Posterior vena cava (tissue), 2 donors: ENCODE measurements at places on chromosomes 6 and 20.

DNA sequence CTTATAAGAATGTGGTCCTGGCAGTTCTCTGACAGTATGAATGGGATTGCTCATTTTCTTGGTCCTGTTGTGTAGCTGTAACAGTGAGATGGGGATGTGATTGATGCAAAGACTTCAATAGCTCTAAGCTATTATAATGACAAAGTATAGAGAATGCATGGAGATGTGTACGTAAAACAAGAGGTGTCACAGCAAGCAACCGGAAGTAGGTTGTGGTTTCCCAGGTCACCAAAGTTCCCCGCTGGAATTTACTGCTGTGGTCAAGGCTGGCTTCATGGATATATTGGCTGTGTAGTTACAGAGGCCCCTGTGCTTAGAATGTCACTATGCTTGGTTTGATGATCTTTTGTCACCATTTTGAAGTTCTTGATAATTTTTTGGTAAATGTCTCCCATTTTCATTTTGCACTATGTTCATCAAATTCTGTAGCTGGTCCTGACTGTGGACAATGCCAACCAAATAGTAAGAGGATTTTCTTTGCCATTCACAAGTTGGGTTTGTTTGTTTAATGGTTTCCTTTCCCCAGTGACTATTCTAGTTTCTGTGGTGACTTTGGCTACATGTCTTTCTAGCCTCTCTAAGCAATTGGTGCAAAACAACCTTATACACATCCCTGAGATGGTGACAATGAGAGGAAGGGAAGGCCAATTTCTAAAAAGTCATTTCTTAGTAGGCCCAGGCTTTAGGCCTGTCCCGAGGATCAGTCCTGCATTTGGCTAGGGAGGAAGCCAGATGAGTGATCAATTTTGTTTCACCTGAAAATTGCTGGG lies 10.5 kb downstream of the DNAH8 start:
- no peak for DNase-seq

DNA sequence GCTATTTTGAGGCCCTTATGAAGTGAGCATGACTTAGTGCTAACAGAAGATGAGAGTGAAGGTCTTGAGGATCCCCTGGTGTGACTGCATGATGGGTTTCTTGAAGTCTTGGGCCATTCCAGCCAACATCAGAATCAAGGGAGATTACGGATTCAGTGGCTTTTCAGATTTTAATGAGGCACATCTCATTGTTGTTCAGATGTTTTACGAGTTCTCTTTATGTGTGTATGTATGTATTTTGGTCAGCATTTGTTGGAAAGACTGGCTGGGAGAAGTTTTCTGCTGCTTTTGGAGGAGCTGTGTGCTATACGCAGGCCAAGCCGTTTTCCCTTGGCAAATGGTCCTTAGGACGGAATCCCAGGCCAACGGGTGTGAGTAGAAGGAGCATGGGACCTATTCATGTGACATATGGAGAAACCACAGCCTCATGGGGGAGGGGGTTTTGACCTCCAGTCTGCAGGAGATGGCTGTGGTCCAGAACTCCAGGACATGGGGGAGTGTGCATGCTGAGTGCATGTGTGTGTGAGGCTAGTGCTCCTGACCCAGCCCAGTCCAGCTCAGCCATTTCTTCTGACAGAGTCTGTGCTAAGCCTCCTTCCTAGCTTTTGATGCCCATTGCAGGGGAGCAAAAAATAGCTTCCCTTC lies 35.3 kb downstream of the CHMP4B start:
- no peak for DNase-seq

- DNase-seq = no peak
Measured at GRCh38 chr6:166438211-166438861, 55.6 kb upstream of the MPC1 start.

DNA sequence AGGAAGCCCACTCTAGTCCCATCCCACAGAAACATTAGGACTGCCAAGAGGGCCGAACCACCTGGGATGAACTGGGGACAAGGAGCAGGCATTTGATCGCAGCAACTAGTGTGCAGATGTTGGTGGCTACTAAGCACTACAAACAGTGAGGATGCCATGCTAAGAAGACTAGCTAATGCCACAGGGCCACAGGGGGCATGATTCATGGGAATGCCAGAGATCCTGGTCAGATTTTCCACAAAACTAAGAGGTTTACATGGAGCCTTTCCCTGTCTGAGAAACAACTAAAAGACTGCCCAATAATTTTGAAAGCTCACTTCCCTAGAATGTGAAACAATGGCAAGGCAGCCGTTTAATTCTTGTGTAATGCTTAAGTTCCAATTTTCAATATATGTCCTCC lies 375.9 kb upstream of the PTCHD4 start:
- DNase-seq = no peak

DNA sequence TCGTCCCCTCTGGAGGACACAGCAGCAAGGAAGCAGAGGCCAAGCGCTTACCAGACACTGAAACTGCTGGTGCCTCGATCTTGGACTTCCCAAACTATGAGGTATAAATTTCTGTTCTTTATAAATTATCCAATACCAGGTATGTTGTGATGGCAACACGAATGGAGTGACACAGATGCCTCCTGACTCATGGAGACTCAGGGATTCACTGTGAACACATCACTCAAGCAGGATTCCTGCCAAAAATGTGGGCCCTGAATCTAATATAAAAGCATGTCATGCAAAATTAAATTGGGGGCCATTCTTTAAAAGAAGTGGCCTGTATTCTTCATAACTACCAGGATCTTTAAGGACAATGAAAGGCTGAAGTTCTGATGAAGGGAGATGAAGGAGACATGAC lies 52.5 kb upstream of the SLC22A23 start:
- no peak for DNase-seq

GRCh38 chr6:116797585-116797984 lies 31.3 kb downstream of the GPRC6A start:
- DNase-seq = no peak

GRCh38 chr6:496649-497048 lies 105.1 kb downstream of the IRF4 start:
- no peak for DNase-seq

- no peak for DNase-seq
Measured at GRCh38 chr6:146578054-146578453, 20.7 kb upstream of the ADGB start.

- DNase-seq = no peak
Measured at GRCh38 chr6:121857551-121857950, 422.1 kb downstream of the GJA1 start.

DNA sequence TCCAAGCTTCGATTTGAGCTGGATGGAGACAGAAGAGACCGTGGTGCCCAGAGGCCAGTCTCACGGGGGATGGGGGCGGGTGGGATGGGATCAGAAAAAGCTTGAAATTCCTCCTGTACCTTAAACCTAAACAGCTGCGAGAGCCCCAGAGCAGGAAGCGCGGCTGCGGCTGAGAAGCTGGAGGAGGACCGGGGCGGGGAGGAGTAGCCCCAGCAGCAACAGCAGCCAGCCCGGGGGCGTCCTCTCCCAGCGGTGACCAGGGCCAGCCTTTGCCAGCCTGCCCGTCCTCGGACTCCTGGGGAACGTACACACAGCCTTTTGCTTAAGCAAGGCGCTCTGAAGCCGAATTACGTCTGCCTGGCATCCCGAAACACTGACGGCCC lies 17.4 kb upstream of the PRDM13 start:
- no peak for DNase-seq

DNA sequence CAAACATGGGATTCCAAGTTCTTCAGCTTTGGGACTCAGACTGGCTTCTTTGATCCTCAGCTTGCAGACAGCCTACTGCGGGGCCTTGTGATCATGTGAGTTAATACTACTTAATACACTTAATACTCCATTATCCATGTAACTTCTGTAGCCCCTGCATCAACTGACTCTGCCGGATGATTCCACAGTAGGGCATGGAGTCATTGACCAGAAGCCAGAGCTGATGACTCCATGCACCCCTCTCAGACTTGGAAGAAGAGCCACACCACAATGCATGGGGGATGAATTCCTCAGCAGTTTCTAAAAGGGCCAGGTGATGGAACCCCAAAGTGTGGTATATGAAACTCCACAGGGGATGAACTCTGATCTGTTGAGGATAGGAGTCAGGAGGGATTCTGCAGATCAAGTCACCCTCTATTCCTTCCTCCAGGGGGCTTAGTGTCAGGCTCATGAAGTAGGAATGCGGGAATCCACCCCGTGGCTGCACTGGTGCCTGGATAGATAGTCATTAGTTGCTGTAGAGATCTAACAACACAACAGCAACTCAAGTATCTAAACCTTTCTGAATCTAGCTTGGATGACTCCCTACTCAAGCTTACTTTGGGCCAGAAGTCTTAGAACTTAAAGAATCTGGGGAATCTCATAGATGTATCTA lies 70.2 kb downstream of the GPR6 start:
- no peak for DNase-seq

GRCh38 chr20:60667641-60668040 lies 584.4 kb upstream of the CDH4 start:
- DNase-seq = no peak

DNA sequence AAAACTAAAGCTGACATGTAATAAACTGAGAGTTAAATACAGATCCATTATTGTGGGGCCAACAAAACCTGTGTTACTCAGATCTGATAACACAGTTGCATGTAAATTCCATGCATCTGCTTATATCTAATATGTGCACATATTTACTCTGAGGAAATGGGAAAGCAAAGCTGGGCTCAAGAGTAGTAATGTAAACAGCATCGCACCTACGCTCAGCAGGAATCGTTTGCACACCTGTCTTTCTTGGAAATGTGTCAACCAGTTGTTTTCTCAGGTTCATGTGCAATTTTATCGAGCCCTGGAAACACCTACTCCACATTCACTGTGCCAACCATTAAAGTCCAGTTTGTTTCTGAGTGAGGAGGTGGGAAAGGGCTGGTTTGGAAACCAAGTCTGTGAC lies 80.3 kb upstream of the CNKSR3 start:
- no peak for DNase-seq

DNA sequence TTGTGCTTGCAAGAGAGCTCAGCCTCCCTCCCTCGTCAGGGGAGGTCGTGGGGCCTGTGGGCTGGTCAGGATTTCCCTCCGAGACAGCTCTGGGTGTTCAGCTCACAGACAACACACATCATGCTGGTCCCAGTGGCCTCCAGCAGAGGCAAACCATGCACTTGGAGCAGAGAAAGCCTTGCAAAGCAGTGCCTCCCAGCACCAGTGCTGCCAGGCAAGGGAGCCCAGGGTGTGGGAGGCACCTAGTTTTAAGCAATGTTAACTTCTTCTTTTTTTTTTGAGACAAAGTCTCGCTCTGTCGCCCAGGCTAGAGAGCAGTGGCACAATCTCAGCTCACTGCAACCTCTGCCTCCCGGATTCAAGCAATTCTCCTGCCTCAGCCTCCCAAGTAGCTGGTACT lies 34.0 kb upstream of the INSM1 start:
- no peak for DNase-seq

GRCh38 chr20:41229259-41229658 lies 88.3 kb downstream of the ZHX3 start:
- DNase-seq = no peak

- DNase-seq = no peak
Measured at GRCh38 chr6:12327391-12327790, 37.2 kb downstream of the EDN1 start.
